ENCODE measurements at places on chromosomes 1 and 21. TPM values are rescaled to one million over a fixed set of nuclear protein-coding genes. Genes with fewer than 3 reads are reported as not detected.

Gene CA6
- not detected for total RNA-seq

DNA sequence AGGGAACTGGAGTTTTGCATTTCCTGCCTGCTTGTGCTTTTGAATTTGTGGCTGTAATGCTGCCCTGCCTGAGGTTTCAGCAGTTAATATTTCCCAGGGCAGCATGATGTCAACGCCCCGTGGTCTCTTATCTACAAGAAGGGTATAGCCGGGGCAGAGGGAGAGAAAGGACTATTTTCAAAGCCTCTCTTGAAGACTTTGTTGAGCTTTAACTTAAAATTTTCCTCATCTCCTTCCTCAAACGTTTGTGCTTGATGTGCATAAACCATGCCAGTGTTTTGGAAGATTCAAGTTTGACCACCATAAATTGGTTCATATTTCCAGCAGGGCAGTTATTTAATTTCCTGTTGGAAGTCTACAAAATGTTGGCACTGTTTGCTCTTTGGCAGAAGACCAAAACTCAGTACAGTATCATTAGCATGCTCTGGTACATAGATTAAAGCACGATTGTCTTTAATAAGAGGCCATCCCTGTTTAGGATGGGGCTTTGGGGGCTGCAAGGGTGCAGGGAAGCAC lies 43.4 kb downstream of the ROR1 start:
- DNase-seq: no peak

Gene AXDND1
- 0.21 TPM for total RNA-seq

GRCh38 chr1:43008115-43009060 lies 49.7 kb upstream of the SLC2A1 start:
- DNase-seq: no peak

DNA sequence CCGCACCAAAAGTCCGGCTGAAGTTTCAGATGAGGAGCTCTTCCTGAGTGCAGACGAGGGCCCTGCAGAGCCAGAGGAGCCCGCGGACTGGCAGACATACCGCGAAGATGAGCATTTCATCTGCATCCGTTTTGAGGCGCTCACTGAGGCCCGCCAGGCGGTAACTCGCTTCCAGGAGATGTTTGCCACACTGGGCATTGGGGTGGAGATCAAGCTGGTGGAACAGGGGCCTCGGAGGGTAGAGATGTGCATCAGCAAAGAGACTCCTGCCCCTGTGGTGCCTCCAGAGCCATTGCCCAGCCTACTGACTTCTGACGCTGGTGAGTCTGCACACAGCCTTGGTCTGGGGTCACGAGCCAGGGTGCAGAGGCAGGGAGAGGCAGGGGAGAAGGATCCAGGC lies 84.7 kb downstream of the TRIM11 start:
- no peak for DNase-seq

Gene FOXO6
- not detected for total RNA-seq

DNA sequence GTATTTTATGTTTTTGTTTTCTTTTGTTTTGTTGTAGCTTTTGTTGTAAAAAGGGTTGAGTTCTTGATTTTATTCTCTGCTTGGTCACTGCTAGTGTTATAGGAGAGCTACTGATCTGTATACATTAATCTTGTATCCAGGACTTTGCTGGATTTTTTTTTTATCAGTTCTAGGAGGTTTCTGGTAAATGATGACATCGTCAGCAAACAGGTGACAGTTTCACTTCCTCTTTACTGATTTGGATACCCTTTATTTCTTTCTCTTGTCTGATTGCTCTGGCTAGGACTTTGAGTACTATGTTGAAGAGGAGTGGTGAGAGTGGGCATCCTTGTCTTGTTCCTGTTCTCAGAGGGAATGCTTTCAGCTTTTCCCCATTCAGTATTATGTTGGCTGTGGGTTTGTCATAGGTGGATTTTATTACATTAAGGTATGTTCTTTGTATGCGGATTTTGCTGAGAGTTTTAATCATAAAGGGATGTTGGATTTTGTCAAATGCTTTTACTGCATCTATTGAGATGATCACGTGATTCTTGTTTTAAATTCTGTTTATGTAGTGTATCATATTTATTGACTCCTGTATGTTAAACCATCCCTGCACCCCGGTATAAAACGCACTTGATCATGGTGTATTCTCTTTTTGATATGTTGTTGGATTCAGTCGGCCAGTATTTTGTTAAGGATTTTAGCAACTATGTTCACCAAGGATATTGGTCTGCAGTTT lies 905.7 kb downstream of the LTN1 start:
- DNase-seq: no peak

DNA sequence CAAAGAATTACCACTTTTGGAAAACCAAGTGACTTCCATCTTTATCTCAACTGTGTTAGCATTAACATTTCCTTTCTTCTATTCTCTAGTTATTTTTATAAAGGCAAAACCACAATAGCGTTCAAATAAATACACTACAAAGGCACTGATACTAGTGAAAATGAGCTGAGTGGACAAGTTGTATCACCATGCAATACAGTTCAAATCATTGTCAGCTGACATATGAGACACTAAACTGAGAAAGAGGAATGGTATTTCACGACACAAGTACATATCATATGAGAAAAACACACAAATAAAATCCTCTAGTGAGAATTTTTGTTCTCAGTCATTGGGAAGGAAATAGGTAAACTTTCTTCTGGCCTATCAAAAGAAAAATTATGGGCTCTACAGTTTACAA lies 26.2 kb downstream of the ENAH start:
- peak; percentile 48 for DNase-seq

Gene ADAM30
- total RNA-seq: not detected

Gene TFF2
- not detected for total RNA-seq

Gene GON4L
- 20.2 TPM for total RNA-seq

- no peak for DNase-seq
Measured at GRCh38 chr1:8349961-8350360, 32.0 kb downstream of the SLC45A1 start.

Data from foreskin keratinocyte (primary cell).